ENCODE measurements at places on chromosomes 11 and 22.

DNA sequence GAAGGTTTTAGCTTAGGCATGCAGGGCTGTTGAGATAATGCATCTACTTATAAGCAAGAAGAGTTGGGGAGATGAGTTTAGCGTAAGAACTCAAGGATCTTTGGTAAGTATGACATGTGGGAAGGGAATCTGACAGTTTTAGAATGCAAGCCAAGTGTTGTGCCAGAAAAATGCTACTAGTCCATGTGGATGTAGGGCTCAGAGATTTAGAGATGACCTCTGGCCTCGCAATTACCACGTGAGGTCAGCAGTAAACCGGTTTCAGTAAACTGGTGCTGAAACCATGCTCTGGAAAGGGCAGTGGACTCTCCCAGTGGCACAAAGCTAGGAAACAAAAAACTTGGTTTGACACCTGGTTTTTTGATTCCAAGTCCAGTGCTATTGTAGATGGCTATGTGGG, 18.9 kb downstream of the MRPL16 start:
- no peak for DNase-seq

GRCh38 chr22:40383905-40384304, 13.5 kb downstream of the SGSM3 start:
- DNase-seq, result no peak

- no peak for DNase-seq
These were observed 8.6 kb downstream of the CDC42BPG start for GRCh38 chr11:64835616-64836447.

GRCh38 chr11:77223797-77224196, 77.7 kb downstream of the GDPD4 start:
- no peak for DNase-seq

- DNase-seq, result no peak
These were observed 5.5 kb downstream of the JAM3 start for GRCh38 chr11:134074346-134074745.

GRCh38 chr11:39139581-39139980, 2319.9 kb downstream of the LRRC4C start:
- DNase-seq, result no peak

- no peak for DNase-seq
These were observed 131.8 kb downstream of the UVRAG start for GRCh38 chr11:75946531-75947530.

- no peak for DNase-seq
These were observed 9.6 kb upstream of the SYT8 start for GRCh38 chr11:1825039-1825740.

- no peak for DNase-seq
These were observed 363.2 kb downstream of the TBC1D22A start for GRCh38 chr22:47125603-47126002.

DNA sequence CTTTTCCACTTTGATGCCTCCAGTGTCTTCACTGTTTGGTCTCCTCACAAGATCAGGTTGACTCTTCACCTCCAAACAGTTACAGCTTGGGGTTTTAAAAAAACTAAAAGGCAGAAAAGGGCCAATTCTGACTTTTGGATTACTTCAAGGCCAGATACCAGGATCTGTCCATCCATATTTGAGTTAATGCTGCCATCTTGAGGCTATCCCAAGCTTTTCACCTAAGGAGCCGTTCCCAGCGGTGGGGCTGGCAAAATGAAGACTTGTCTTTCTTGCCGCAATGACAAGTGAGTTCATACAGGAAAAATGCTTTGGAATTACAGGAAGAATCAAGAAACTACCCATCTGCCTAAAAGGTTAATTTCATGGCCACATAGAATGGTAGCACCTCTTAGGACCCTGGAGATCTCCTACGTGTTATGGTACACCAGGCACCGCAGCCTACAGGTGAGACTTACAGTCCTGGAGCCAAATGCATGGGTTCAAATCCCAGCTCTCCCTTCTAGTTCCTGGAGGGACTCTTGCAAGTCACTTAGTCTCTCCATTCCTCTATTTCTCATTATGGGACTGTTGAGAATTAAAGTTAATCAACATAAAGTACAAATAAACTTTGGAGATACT, 6.0 kb upstream of the OR5B21 start:
- no peak for DNase-seq

- DNase-seq, result no peak
These were observed 37.0 kb upstream of the ABTB2 start for GRCh38 chr11:34394771-34395300.

- no peak for DNase-seq
These were observed 424.3 kb upstream of the FAT3 start for GRCh38 chr11:91800208-91800914.

- DNase-seq, result no peak
These were observed 721.4 kb downstream of the BRD1 start for GRCh38 chr22:49106096-49106841.

GRCh38 chr11:65651589-65652510, 10.9 kb downstream of the RELA start:
- no peak for DNase-seq

DNA sequence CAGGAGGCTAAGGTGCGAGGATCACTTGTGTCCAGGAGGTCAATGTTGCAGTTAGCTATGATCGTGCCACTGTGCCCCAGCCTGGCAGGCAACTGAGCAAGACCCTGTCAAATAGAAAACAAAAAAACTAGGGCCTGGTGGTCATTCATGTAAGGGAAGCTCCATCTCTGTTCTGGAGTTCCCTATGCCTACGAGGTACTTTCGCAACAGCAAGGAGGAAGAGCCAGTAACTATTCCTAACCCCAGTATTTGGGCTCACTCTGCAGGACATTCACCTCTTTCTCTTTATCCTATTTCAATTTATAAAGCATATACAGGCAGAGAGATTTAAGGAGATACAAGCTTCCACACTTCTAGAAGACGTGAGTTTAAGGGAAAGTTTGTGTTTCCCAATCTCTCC, 46.6 kb downstream of the RDX start:
- DNase-seq, result no peak

DNA sequence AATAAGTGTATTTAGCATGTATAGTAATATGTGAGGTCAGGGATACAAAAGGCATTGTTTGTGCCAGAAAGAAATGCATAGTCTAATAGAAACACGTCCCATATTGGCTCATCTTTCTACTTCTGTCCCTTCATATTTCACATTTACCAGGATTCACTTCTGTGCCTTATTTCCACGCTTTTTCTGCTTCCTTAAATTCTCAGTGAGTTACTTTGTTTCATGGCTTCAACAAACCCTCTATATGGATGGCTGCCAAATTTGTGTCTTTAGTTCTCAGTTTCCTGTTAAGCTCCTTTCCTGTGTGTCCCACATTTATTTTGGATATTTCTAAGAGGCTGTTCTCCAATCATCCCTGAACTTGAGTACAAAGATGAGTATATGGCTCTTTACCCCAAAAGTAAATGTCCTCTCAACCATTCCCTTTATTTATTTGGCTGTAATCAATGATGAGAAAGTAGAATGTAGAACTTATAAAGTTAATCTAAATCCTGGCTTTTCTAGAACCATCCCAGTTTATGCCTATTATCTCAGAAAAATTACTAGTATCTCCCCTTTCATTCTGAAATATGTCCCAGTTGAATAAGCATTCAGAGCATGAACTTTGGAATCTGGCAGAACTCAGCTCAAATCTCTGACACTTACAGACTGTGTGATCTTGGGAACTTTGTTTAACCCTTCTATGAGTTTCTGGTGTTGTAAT, 23.5 kb downstream of the OR8B12 start:
- no peak for DNase-seq

DNA sequence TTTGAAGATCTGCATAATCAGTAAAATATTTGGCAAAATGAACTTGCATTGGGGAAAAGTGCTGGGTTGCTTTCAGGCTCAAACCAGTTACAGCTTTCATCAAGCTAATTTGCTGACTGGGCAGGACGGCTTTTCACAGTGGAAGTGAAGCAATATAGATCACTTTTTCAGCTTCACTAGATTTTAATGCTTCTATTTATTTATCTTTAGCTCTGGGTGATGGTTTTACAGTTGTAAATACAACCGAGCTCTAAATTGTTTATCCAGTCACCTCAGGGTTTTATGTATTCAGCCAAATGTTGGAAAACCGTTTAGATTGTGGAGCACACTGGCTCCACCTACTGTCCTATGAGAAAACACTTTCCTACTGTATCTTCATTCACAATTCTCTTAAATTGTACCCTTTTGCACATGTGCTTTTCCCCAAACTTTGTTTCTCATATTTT, 58.2 kb downstream of the ACER3 start:
- DNase-seq, result no peak

DNA sequence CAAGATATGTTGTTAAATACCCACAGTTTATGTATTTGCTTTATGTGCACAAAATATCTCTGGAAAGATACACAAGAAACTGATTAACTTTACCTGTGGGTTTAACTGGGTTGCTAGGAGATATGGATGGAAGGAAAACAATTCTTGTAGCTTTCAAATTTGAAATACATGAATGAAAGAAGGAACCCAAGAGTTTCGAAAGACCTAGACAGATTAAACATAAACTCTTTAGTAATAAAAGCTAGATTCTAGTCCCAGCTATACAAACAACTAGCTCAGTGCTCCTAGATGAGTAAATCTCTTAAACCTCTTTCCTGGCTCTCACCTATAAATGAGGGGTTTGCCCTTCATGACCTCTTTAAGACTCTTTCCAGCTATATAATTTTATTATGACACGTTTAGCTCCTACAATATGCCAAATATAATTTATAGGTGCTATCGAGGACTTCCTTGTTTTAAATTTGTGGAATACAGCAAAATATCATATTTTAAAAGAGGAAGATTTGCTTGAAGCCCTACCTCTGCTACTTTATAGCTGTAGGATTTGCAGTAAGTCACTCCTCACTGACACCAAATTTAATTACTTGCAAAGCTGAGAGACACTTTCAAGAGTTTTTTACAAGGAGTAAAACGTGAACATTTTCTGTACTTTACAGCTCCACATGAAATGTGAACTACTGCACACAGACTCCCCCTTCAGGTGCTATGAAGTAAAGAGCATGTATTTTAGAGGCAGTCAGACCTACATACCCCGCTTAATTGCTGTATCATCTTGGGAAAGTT, 50.7 kb downstream of the RRAS2 start:
- no peak for DNase-seq

DNA sequence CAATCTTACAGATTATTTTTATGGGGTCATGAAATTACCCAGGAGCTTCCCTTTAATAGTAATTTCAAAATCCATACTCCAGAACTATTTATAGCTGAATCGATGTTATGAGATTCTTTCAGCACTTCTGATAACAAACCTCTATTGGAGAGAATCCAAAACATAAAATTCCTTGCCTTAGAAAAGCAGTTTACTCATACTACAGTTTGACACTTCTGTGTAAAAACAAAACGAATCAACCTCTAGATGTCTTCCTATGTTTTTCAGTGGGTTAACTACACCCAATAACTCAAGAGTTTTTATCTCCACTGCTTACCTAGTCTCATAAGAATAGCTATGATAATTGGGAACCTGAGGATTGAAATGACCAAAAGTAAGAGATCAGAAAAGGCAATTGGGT, 35.6 kb downstream of the KIF18A start:
- DNase-seq, result no peak

- DNase-seq, result no peak
These were observed 53.4 kb upstream of the EMID1 start for GRCh38 chr22:29152045-29152953.

- no peak for DNase-seq
These were observed 13.9 kb downstream of the APOBEC3H start for GRCh38 chr22:39110631-39111561.

DNA sequence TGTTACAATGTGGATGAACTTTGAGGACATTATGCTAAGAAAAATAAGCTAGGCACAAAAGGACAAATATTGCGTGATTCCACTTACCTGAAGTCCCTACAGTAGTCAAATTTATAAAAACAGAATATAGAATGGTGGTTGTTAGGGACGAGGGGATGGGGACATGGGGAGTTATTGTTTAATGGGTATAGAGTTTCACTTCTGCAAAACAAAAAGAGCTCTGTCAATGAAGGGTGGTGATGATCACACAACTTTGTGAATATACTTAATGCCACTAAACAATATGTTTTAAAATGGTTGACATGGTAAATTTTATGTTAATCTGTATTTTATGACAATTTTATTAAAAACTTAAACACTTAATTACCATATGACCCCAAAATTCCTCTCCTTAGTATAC, 26.1 kb downstream of the INTS4 start:
- DNase-seq, result no peak

DNA sequence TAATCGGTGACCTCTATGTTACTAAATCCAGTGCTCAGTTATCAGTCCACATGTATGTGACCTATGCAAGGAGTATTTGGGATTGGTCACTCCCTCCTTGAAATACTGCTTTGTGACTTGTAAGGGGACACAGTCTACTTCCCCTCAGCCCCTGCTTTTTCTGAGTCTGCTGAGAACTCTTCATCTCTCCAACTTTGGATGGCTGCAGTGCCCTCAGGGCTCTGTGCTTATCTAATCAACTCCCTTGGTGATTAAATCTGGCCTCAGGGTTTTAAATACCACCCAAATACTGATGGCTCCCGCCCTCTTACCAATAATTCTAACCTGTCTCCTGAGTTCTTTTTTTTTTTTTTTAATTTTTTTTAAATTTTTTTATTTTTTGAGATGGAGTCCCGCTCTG, 40.2 kb downstream of the FAM118A start:
- no peak for DNase-seq

- DNase-seq, result no peak
These were observed 13.5 kb upstream of the INSC start for GRCh38 chr11:15101072-15101709.

DNA sequence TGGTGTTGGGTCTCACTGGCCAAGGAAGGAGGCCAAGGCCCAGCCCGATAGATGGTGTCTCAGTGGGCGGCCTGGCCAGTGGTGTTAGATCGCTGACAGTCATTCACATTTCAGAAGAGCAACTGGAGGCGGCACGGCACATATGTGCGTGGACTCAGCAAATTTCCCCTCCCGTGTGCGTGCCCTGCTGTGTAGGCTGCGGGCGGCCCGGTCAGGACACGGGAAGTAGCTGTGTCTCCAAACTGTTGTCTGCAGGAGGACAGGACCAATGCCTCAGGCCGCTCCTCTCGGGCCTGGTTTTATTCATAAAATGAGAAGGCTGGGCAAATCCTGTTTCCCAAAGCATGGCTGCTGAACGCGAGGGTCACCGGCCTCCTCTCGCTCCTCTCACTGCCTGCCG, 711.7 kb downstream of the BRD1 start:
- no peak for DNase-seq

- no peak for DNase-seq
These were observed 33.1 kb upstream of the PAMR1 start for GRCh38 chr11:35558513-35558912.
